Neural crest cell (in vitro differentiated cells): ENCODE measurements at places on chromosomes 1 and 21. TPM values are rescaled to one million over a fixed set of nuclear protein-coding genes. Genes with fewer than 3 reads are reported as not detected.

Gene VANGL2
- 106 and 109 TPM in 2 replicates for total RNA-seq

Gene LAPTM5
- total RNA-seq: 1.0 and 1.5 TPM in 2 replicates

Gene SV2A
- 48.4 and 49.5 TPM in 2 replicates for total RNA-seq

Gene OR6K3
- total RNA-seq: not detected in 2 replicates

Gene FAM72B
- total RNA-seq: 9.3 and 10.3 TPM in 2 replicates

Gene DPH5
- 69.4 and 72.1 TPM in 2 replicates for total RNA-seq

Gene KRTAP10-8
- total RNA-seq: not detected in 2 replicates

Gene COL24A1
- 0.20 and 0.35 TPM in 2 replicates for total RNA-seq

Gene LORICRIN
- total RNA-seq: not detected in 2 replicates

Gene TNNI3K
- total RNA-seq: 1.3 and 1.4 TPM in 2 replicates

Gene FCRL1
- total RNA-seq: not detected in 2 replicates

Gene CFHR1
- total RNA-seq: 0.56 TPM in 1 of 2 replicates, not detected in the other

Gene CLDN17
- not detected in 2 replicates for total RNA-seq

Gene MAN1C1
- total RNA-seq: 19.8 and 22.6 TPM in 2 replicates

Gene KCNJ9
- total RNA-seq: 0.11 and 0.19 TPM in 2 replicates

Gene TTLL7
- total RNA-seq: 10.5 and 13.5 TPM in 2 replicates

DNA sequence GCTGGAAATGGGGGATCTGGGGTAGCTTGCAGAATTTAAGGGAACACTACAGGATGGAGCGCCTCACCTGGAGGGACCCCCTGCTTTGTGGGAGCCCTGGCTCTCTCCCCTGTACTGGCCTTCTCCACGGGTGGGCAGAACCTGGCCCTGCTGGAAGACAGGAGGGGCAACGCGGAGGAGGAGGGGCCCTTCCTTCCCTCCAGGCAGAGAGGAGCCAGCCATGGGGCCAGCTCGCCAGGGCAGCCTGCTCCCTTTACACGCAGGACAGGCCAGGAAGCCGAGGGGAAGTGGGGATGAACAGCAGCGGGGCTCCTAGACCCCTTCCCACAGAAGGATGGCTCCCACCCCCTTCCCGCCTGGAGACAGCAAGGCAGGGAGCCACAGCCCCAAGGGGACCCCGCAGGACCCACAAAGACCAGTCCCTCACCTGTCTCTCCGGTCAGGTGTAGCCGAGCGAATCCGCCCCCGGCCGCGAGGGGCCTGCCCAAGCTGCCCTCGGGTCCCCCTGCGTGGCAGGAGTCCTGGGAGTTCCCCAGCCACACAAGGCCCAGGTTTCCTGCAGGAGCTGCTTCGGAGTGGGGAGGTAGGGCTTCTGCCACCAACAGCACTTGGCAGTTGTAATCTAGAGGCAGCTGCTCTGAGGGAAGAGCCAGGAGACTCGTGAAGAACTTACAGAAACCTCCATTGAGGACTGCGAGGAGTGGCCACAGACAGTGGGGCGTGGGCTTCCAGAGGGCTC lies 1.6 kb upstream of the SLC19A1 start:
- DNase-seq: no peak

- DNase-seq: no peak
Observed at GRCh38 chr21:43721939-43722338, 3.0 kb downstream of the PDXK start.

GRCh38 chr1:180627411-180627810 lies 4.4 kb upstream of the XPR1 start:
- no peak for DNase-seq

DNA sequence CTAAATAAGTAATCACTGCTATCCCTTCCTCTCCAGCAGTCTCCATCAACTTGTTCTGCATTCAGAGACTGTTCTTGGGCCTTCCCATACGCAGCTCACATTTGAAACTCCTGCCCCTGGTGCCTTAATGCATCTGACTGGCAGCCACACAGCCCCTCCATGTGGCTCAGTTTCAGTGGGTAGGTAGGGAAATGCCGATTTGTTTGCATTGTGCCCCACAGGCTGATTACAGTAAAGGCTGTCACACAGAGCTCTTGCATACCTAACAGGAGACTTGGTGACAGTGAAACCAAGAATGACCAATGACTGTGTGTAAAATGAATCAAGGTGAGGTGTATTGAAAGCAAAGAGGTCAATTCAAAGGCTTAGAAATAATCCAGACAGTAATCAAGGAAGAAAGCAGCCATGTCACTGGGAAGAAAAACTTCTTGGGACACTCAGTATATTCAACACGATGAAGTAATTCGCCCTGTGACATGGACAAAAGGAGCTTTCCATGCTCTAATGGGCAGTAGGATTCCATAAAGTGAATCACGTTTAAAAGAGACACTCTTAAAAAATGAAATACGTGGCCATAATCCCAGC lies 12.7 kb upstream of the B3GALNT2 start:
- no peak for DNase-seq

DNA sequence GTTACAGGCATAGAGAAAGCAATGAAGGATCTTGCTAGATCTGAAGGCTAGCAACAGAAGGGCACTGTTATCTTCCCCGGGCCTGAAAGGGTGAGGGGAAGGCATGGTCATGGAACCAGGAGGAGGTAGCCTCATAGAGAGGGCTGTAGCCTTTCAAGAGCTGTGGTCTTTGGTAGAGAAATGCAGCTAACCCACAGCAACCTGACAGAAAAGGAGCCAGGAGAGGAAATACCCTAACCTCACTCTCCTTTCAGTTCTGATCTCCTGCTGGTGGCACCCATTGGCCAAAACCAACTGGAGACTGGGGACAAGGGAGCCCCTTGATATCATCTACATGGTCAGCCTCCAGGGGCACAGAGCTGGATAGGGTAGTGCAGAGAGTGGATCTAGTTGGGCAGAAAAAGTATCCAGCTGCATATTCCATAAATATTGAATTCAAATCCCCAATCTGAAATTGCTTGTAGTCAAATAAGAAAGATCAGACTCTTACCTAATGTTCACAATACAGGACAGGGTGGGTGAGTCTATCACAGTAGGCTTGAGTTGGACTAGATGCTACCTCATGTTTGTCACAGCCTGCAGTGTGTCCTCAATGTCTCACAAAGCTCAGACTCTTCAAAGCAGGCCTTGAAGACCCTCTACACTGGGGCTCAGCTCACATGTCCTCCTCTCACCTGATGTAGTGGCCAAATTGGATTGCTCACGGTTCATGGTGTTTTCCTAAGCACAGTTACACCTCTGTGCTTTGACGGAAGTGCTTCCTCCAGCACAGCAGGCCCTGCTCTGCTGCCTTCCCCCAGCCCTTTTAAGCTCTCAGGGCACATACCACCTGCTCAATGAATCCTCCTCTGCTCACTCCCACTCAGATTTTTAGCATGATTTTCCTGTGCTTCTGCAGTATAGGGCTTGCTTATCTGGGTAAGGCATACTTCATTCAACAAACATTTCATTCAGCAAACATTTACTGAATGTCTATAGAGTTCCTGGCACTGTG lies 74.1 kb upstream of the JUN start:
- DNase-seq: no peak

- DNase-seq: no peak
Observed at GRCh38 chr1:33111965-33112364, 31.0 kb downstream of the AZIN2 start.

GRCh38 chr1:220928725-220929300 lies 49.6 kb downstream of the HLX start:
- DNase-seq: no peak

- DNase-seq: peak; percentile 84
Observed at GRCh38 chr1:146036965-146037646, 15.6 kb upstream of the HJV start.

- DNase-seq: no peak
Observed at GRCh38 chr1:14094611-14095400, 394.8 kb downstream of the PRDM2 start.

DNA sequence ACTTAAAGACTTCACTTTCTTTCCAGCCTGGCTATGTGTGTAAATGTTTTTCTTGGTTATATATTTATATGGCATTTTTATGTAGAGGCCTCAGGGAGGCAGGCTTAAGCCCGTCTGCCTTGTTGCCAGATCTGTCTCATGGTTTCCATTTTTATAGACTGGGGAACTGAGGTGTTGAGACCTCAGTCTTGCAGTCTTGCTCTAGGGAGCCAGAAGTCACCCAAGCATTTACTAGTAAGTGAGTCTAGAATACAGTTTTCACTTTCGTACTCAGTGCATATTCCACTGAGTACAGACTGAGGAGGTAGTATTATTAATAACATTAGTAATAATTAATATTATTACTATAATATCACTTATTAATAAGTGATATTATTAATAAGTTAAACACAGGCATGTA lies 161.4 kb downstream of the UCK2 start:
- DNase-seq: no peak

- no peak for DNase-seq
Observed at GRCh38 chr1:185551008-185551407, 183.2 kb upstream of the HMCN1 start.

DNA sequence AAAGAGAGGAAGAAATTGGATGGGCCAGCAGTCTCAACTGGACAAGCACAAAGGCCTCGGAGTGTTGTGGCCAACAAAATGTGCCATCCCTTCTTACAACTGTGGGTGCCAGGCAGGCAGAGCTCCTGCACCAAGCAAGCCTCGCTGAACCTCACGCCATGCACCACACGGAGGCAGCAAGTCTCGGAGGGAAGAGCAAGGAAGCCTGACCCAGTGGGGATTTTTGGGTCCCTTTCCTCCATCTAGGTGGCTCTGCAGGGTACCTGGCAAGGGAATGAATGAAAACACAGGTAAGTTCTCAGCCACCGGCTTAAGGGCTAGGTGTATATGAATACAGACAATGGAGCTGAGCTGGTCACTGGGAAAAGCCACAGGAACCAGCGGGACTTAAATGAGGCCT lies 40.8 kb downstream of the HSD3B1 start:
- DNase-seq: no peak

- DNase-seq: no peak
Observed at GRCh38 chr1:64769482-64769881, 24.6 kb downstream of the RAVER2 start.

- no peak for DNase-seq
Observed at GRCh38 chr1:187262731-187263130, 434.0 kb downstream of the PLA2G4A start.

DNA sequence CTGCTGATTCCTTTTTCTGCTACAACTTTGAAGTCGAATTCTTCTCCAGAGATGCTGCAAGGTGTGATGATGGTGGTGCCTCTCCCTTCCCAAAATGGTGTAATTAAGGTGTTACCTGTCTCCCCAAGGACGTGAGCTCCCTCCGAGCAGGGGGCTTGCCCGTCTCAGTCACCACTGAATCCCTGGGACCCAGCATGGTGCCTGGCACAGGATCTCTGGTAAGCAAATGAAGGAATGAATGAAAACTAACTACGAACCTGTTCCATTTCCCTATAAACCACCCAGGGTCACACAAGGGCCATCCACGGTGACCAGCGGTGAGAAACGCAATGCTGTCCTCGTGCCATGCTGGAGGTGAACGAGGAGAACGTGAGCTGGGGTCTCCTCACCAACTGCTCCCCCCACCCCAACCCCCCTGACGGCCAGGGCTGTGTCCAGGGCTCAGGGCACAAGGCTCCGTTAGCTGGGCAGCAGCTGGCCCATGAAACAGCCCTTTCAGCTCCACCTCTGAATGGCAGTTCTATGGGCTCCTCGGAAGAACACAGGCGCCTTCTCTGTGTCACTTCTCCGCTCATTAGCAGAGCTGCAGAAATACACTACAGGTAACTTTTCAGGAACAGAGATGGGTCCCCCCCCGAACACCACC lies 2.2 kb upstream of the MATN1 start:
- DNase-seq: no peak

GRCh38 chr1:102434421-102434820 lies 437.7 kb upstream of the OLFM3 start:
- DNase-seq: peak; percentile 6

DNA sequence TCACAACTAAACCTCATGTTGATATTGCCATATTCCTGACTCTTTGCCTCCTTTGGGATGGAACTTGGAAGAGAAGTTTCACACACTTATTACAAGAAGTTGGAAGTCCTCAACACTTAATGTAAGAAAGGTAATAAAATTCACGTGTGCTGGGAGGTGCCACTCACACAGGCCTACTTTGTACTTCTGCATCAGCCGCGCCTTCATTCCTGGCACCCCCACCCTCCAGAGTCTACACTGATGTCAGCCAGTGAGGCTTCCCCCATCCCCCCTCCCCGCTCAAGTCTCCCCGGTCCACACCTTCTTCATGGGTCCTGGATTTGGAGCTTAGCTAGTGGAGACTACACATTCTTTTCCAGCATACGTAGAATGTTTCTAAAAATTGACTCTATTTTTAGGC lies 24.8 kb upstream of the SLC45A1 start:
- no peak for DNase-seq

GRCh38 chr1:53892911-53893310 lies 1.1 kb upstream of the DIO1 start:
- DNase-seq: no peak

DNA sequence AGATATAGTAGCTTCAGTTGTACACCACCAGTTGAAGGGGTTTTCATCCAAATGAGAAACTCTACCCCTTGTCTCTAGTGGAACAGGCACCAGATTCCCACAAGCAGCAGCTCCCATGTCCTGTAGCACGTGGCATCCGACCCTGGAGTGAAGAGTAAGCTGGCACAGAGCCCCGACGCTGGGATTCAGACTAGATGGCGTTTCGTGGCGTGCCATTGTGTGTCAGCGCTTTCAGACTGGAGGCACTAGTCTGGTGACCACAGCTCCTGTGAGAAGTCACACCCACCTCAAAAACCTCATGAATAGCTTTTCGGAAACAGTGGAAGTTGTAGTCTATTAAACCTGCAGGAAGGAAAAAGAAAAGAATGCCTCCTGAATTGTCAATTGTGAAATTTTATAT lies 20.2 kb downstream of the RRAGC start:
- DNase-seq: no peak

GRCh38 chr1:60427194-60427593 lies 353.6 kb upstream of the C1orf87 start:
- no peak for DNase-seq

DNA sequence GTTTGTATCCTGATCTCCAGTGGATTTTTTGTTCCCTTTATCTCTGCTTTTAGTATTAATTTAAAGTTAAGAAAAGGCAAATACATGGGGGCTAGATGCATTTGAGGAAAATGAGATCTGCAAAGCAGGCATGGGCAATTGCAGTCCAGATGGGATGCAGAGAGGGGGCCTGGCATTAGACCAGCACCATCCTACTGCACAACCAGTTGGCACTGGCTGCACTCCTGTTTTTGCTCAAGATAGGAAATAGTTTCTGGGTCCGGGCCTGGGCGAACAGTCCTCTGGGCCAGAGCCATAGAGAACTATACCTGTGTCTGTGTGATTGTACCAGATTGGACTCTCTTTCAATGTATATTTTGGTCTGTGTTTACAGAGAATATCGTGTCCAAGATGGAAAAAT lies 34.0 kb upstream of the LEPR start:
- no peak for DNase-seq

GRCh38 chr1:11180342-11180744 lies 8.8 kb upstream of the ANGPTL7 start:
- DNase-seq: no peak

DNA sequence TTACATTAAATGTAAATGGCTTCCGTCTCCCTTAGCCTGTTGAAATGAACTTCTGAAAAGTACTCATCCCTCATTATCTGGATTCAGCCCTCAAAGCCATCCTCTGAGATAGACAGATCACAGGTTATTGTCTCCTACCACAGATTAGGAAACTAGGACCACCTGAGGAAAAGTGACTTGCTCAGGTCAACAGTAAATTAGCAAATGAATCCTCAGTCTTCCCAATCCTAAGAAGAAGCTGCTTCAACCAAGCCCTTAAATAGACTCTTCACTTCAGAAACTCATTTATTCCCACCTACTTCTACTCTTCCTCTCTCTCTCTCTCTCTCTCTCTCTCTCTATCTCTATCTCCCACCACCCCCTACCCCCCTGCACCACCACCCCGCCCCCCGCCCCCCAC lies 152.3 kb downstream of the DMRTA2 start:
- DNase-seq: no peak

- no peak for DNase-seq
Observed at GRCh38 chr1:58392083-58392482, 154.4 kb downstream of the OMA1 start.
